ENCODE measurements at places on chromosomes 6 and 20. TPM values are rescaled to one million over a fixed set of nuclear protein-coding genes. Genes with fewer than 3 reads are reported as not detected.

DNA sequence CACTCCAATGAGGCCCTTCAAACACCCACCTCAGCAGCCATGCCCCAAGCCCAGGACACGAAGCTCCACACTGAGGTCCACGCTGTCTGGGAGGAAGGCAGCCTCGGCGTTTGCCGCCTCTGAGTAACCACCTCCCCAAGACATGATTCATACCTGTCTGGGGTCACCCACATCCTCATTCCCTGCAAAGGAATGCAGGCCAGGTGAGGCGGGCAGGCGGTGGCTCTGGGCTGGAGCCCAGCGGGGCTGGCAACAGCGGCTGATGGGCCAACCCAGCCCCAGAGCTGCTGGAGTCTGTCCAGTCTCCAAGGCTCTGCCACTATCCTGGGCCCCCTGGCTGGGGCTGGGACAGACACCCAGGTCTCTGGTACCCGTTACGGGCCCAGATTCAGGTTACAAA, 14.8 kb downstream of the PMEPA1 start:
- peaks cover 26% of the 10 kb centered on the region for H3K4me1 ChIP-seq
- no peak overlapping the region for H3K4me3 ChIP-seq
- no peaks in the 10 kb centered on the region for H3K36me3 ChIP-seq
- no peak for DNase-seq

GRCh38 chr6:27019651-27020552, 227.6 kb upstream of the PRSS16 start:
- H3K4me1 ChIP-seq, result peaks cover 10% of the 10 kb centered on the region
- H3K4me3 ChIP-seq, result peak overlapping the region; percentile 77
- no peak overlapping the region for H3K27ac ChIP-seq
- H3K27me3 ChIP-seq, result peaks cover 27% of the 10 kb centered on the region
- no peaks in the 10 kb centered on the region for H3K36me3 ChIP-seq
- peak; percentile 20 for DNase-seq

GRCh38 chr6:163285691-163286090, 128.8 kb upstream of the QKI start:
- no peaks in the 10 kb centered on the region for H3K36me3 ChIP-seq
- no peak for DNase-seq
- no peaks in the 10 kb centered on the region for H3K4me1 ChIP-seq
- no peak overlapping the region for H3K27ac ChIP-seq
- no peaks in the 10 kb centered on the region for H3K27me3 ChIP-seq

- no peak for DNase-seq
- no peak overlapping the region for H3K27ac ChIP-seq
- no peaks in the 10 kb centered on the region for H3K27me3 ChIP-seq
- H3K36me3 ChIP-seq, result no peaks in the 10 kb centered on the region
- H3K4me1 ChIP-seq, result no peaks in the 10 kb centered on the region
Measured at GRCh38 chr20:24490598-24490997, 21.2 kb downstream of the SYNDIG1 start.

DNA sequence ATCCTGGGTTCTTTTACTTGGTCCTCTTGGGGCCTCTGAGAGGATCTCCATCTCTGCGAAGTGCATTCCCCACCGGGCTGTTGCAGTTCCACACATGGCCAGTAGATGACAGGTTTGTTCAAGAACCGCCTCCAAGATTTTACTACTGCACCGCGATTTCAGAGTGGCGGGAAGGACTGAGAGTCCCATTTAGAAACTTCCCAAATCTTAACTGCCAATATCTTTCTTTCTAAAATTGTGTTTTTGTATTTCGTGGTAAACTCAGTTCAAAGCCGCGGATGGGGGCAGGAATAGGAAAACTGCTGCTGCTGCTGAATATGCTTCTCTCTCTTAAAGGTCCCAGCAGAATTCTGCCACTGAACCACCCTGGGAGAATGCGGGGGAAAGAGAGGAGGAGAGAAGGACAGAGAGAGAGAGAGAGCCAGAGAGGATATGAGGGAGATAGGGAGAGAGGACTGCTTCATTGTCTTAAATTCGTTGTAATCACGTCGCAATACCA, 8.6 kb upstream of the BTNL2 start:
- H3K4me1 ChIP-seq, result peaks cover 10% of the 10 kb centered on the region
- H3K27ac ChIP-seq, result no peak overlapping the region
- peaks cover 56% of the 10 kb centered on the region for H3K27me3 ChIP-seq
- H3K36me3 ChIP-seq, result no peaks in the 10 kb centered on the region

DNA sequence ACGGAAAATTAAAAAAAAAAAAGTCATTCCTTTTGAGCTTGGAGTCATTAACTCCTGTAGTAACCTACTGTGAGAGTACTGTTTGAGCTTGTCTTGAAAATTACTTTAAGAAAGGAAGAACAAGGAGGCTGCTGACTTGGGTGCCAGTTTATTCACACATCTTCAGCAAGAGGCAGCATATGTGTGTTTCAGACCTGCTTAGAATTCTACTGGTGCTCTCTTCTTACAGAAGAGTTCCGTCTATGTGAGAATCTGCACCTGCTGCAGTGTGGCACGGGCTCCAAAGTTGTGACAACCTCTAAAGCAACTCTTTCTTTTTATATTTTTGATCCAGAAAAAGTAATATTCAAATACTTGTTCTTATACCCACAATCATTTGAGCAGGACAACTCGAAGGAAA, 117.4 kb upstream of the SOX4 start:
- no peaks in the 10 kb centered on the region for H3K36me3 ChIP-seq
- no peak overlapping the region for H3K4me3 ChIP-seq
- no peak for DNase-seq
- H3K27me3 ChIP-seq, result peaks cover 21% of the 10 kb centered on the region

DNA sequence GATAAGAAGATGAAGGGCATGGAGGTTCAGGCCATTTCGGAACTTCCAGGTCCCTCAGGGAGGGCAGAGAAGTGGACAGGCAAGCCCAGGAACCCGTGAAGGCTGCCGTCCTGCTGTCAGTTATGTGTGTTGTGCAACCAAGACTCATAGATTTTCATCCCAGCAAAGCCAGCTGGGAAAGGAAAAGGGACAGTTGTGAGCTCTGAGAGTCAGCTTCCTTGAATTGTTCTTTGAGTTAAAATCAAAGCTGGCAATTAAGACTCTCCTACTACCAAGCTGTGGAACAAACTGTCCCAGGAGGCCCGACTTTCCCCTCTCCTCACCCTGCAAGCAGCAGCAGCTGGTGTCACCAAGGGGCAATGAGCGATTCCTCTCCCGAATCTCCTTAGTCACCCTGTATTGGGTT, 46.3 kb upstream of the IYD start:
- DNase-seq, result no peak
- no peak overlapping the region for H3K4me3 ChIP-seq
- no peaks in the 10 kb centered on the region for H3K36me3 ChIP-seq
- peaks cover 16% of the 10 kb centered on the region for H3K27me3 ChIP-seq
- no peaks in the 10 kb centered on the region for H3K4me1 ChIP-seq

- no peaks in the 10 kb centered on the region for H3K4me1 ChIP-seq
- H3K27me3 ChIP-seq, result no peaks in the 10 kb centered on the region
- DNase-seq, result no peak
- no peak overlapping the region for H3K4me3 ChIP-seq
Measured at GRCh38 chr6:93120154-93120742, 299.1 kb downstream of the EPHA7 start.

DNA sequence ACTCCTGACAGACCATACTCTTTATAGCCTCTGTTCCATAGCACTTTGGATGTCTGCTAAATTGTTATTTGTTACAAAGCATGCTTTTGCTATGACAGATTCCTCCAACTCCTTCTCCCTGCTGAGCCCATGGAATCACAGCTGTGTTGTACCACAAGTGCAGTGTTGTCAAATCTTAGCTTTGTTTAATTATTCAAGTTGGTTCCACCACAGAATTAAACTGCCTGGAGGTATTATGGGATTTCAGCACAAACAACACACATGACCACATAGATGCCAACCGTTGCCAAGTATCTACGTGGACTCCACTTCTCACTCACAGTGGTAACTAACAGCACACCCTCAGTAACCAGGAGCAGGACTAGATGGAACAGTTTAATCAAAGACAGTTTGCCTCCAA, 32.7 kb upstream of the MARCKS start:
- H3K4me1 ChIP-seq, result no peaks in the 10 kb centered on the region
- H3K27me3 ChIP-seq, result peaks cover 7% of the 10 kb centered on the region
- H3K36me3 ChIP-seq, result no peaks in the 10 kb centered on the region
- no peak overlapping the region for H3K4me3 ChIP-seq

GRCh38 chr20:17460119-17460518, 71.1 kb downstream of the BFSP1 start:
- peaks cover 2% of the 10 kb centered on the region for H3K4me1 ChIP-seq
- no peak for DNase-seq
- H3K36me3 ChIP-seq, result no peaks in the 10 kb centered on the region
- H3K27me3 ChIP-seq, result peaks cover 9% of the 10 kb centered on the region
- H3K27ac ChIP-seq, result no peak overlapping the region
- no peak overlapping the region for H3K4me3 ChIP-seq

DNA sequence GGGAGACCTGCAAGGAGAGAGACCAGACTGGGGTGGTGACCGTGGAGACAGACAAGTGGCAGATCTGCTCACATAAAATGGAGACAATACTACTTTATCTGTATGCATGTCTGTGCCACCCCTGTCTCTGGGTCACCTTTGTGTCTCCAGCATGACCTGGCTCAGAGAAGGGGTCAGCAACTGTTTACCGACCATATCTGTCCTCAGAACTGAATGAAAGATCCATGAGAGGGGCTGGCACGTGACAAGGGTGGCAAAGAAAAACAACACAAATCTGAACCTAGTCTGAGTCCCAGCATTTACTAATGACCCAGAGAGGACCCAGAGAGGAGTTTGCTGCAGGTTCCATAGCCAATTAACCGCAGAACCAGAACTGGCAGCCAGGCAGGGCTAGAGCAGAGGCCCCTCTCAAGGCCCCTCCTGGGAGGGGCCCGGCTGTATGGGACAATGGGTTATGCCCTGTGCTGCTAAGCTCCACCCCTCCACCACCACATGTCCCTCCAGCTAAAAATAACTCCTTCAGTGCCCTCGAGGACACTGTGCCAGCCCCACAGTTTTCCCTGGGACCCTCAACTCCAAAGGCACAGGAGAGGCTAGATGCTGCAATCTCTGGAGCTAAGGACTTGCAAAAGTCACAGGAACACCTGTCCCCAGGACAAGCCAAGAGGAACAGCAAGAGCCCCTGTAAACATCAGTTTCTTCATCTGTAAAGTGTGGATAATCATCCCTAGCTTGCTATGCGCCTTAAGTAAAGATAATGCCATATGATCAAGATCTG, 2.2 kb downstream of the AHCY start:
- peak overlapping the region; percentile 87 for H3K4me3 ChIP-seq
- peaks cover 7% of the 10 kb centered on the region for H3K36me3 ChIP-seq
- H3K27ac ChIP-seq, result peak overlapping the region; percentile 88
- H3K4me1 ChIP-seq, result peaks cover 13% of the 10 kb centered on the region

DNA sequence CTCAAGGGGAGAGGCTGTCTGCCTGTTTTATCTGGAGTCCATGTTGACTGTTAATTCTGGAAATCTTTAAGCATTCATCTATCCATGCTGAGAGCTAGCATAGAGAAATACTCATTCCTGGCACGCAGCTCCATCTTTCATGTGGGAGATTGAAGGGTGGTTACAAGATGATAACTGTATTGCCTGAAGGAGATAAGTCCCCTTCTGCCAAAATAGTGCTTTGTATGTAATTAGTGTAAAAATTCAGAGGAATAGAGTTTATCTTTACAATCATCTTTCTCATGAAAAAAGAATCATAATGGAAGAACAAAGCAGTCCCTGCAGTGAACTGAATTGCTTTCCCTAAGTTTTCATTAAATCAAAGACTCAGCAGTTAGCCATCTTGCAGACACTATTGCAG, 256.5 kb downstream of the SLC35F1 start:
- H3K27ac ChIP-seq, result no peak overlapping the region
- no peaks in the 10 kb centered on the region for H3K4me1 ChIP-seq
- no peaks in the 10 kb centered on the region for H3K36me3 ChIP-seq
- DNase-seq, result no peak

DNA sequence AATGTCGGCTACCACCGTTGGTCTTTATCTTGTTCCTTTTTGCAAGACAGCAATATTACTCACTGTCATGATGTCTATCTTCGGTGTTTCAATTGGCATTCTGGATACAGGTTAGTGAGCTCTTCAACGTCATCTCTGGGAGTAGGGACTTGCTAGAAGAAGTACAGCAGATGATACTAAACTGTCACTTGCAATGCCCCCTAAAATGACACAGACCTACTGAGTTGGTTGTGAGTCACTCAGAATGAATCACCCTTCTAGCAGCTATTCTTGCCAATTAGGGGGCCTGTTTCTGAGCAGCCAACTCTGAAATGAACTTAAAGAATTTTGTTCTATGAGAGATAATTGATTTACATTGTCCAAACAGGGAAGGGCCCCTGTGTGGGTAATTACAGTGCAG, 176.5 kb downstream of the SLC16A10 start:
- H3K27ac ChIP-seq, result no peak overlapping the region
- no peak overlapping the region for H3K4me3 ChIP-seq
- DNase-seq, result no peak
- H3K4me1 ChIP-seq, result peaks cover 25% of the 10 kb centered on the region
- H3K27me3 ChIP-seq, result no peaks in the 10 kb centered on the region
- H3K36me3 ChIP-seq, result peaks cover 62% of the 10 kb centered on the region

GRCh38 chr6:97177905-97178304, 105.1 kb downstream of the MMS22L start:
- peaks cover 47% of the 10 kb centered on the region for H3K36me3 ChIP-seq
- no peak overlapping the region for H3K4me3 ChIP-seq
- H3K27ac ChIP-seq, result no peak overlapping the region
- no peaks in the 10 kb centered on the region for H3K27me3 ChIP-seq
- DNase-seq, result no peak
- H3K4me1 ChIP-seq, result peaks cover 9% of the 10 kb centered on the region

GRCh38 chr20:62739581-62740285, 31.1 kb downstream of the NTSR1 start:
- peak overlapping the region; percentile 80 for H3K27ac ChIP-seq
- no peaks in the 10 kb centered on the region for H3K36me3 ChIP-seq
- peaks cover 13% of the 10 kb centered on the region for H3K27me3 ChIP-seq
- DNase-seq, result peak; percentile 38

DNA sequence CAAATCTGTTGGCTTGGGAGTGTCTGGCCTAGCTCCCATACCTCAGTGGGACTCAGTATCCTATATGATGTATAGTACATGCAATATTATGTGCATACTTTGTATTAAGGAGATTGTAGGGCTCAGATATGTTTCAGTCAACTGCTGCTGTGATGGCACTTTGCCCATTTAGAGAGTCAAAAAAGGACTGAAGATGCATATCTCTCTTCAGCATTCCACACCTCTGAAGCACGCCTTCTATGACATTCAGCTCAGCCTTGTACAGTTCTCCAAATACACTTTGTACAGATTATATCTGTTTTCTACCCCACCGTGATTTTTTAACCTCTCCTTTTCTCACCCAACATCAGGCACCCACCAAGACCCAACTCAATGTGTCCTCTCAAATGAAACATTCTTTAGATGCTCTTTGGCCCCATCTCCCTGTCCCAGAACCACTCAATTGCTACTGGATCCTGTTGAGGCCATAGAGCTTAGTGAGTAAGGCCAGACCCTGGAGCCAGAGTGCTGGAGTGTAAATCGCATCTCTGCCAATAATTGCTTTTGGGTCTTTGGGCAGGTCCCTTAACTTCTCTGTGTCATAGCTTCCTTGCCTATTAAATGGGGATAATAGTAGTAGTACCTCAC, 15.6 kb downstream of the ENPP1 start:
- H3K36me3 ChIP-seq, result peaks cover 6% of the 10 kb centered on the region
- no peak for DNase-seq
- H3K27me3 ChIP-seq, result peaks cover 22% of the 10 kb centered on the region
- peaks cover 8% of the 10 kb centered on the region for H3K4me1 ChIP-seq

- no peaks in the 10 kb centered on the region for H3K27me3 ChIP-seq
- no peaks in the 10 kb centered on the region for H3K4me1 ChIP-seq
- DNase-seq, result no peak
- peaks cover 18% of the 10 kb centered on the region for H3K36me3 ChIP-seq
- H3K4me3 ChIP-seq, result no peak overlapping the region
- H3K27ac ChIP-seq, result no peak overlapping the region
Measured at GRCh38 chr6:99458319-99458718, 33.2 kb upstream of the PNISR start.

The DPPA5 gene
- not detected for total RNA-seq

The LTB gene
- 16.3 TPM for total RNA-seq

The IRF4 gene
- 1,053 TPM for total RNA-seq

The MEP1A gene
- total RNA-seq, result not detected

The DSE gene
- total RNA-seq, result 3.8 TPM

The OXT gene
- not detected for total RNA-seq

The CGA gene
- 0.59 TPM for total RNA-seq

The GPR6 gene
- not detected for total RNA-seq

Data from activated T-helper 2 cell treated with anti-CD3 and anti-CD28 coated beads, Interferon-gamma antibody, Interleukin-2, Interleukin-4, amounts not matched to agents 10 μg/mL and 5 μg/mL and 100 μg/mL, durations not matched to agents 14 hours and 24 hours and 36 hours (primary cell).